Caudate nucleus (tissue), 63 donors: ENCODE measurements at places on chromosomes 3 and 15.

GRCh38 chr3:83453056-83453455, 1505.7 kb upstream of the CADM2 start:
- DNase-seq = no peak

- DNase-seq = no peak
Measured at GRCh38 chr15:66039117-66039871, 170.0 kb downstream of the RAB11A start.

DNA sequence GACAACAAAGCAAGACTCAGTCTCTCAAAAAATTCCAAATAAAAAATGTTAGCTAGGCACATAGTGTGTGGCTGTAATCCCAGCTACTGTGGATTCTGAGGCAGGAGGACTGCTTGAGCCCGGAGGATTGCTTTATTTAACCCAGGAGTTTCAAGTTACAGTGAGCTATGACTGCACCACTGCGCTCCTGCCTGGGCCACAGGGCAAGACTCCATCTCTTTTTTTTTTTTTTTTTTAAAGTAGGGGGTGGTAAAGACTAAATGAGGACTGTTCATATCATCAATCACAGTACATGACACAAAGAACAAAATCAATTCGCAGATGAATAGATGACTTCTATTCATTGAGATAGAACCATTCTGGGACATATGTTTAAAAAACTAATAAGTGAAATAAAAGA, 48.1 kb downstream of the ACAP2 start:
- no peak for DNase-seq

DNA sequence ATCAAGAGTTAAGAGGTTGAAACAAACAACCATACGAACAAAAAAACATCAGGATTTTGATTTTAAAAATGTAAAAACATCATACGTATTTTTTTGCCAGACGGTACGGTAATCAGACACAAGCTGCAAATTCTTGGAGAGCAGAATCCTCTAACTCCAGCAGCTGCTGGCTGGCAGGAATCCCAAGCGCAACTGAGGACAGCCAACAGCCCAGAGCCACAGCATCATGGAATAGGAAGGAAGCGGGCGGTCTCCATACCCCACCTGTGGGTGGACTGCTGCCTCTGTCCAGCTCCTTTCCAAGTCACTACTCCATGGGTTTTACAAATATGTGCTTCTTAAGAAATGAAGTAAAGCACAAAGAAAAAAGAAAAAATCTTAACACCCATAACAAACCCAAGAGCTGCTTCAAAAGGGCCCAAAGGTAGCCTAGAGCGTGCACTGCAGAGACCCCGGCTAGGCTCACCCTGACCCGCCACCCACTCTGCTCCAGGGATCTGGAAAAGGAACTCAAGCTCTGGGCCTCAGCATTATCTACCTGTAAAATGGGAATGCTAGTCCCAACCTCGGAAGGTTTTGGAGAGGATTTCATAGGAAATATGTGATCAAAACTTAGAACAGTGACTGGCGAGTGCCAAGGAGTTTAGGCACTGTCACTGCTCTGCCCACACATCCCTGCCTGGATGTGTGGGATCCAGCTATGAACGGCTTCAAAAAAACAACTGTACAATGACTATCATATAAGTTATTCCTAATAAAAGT, 33.4 kb downstream of the ZXDC start:
- no peak for DNase-seq

DNA sequence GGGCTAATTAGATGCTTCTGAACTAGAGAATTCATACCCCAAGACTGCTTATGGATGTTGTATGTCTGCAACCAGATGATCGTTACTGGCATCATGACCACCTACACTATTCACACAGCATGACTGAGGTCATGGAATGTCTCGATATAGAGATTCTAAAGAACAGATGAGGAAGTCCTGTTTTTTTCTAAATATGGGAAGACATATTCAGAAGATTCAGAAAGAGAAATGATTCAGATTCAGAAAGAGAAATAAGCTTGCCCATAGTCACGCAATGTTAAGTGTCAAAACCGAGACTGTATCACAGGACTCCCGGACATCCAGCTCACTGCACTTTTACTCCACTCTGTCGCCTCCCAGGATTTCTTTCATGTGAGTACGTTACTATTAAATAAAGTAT, 136.2 kb downstream of the TPRG1 start:
- DNase-seq = no peak

- no peak for DNase-seq
Measured at GRCh38 chr3:14312375-14312774, 90.0 kb upstream of the SLC6A6 start.

DNA sequence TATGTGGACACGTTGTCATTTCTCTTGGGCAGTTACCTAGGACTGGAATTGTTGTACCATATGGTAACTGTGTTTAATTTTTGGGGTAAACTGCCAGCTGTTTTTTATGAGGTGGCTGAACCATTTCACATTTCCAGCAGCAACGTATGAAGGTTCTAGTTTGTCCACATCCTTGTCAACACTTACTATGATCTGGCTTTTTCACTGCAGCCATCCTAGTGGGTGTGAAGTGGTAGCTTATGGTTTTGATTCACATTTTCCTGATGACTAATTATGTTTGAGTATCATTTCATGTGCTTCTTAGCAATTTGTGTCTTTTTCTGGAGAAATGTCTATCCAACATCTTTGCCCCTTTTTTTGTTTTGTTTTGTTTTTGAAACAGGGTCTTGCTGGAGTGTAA, 96.2 kb downstream of the VGLL4 start:
- no peak for DNase-seq

- no peak for DNase-seq
Measured at GRCh38 chr15:97977734-97978133, 17.2 kb downstream of the ARRDC4 start.

GRCh38 chr15:85010071-85010385, 28.4 kb downstream of the PDE8A start:
- DNase-seq = no peak

DNA sequence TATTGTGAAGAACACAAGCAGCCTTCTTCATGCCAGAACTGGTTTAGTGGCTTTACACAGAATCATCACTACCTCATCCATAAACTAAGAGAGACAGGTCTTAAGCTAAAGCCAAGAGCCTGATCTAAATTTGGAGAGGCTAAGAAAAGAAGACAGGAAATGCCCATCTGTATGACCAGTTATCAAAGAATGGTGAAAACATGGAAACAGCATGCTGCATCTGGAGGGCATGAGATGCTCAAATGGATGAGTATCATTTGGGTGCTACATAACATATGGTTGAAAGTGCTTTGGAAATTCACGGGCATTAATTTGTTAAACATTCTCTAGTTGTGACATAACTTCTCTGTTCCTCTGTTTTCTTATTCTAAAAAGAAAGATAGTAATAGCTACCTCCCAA, 112.5 kb downstream of the CPNE4 start:
- no peak for DNase-seq

- no peak for DNase-seq
Measured at GRCh38 chr3:54358316-54358715, 236.0 kb downstream of the CACNA2D3 start.

DNA sequence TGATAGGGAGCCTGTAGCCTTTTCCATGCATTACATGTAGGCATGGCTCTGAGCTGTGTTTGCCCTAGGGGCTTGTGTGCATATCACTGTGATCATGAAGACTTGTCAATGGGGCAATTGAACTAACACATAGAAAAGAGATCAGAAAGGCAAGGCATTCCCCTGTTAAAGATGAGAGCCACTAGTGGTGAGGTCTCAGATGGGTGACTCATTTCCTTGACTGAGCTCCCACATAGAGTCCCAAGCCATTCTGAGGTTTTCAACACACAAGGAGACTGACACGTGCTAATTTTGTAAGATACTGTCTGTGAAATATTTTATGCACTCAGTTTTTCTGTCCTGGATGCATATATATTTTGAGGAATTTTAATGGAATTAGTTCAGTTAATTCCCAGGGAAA, 53.8 kb downstream of the SAMMSON start:
- no peak for DNase-seq

- DNase-seq = no peak
Measured at GRCh38 chr3:100400419-100400779, 490 bp downstream of the TOMM70 start.

DNA sequence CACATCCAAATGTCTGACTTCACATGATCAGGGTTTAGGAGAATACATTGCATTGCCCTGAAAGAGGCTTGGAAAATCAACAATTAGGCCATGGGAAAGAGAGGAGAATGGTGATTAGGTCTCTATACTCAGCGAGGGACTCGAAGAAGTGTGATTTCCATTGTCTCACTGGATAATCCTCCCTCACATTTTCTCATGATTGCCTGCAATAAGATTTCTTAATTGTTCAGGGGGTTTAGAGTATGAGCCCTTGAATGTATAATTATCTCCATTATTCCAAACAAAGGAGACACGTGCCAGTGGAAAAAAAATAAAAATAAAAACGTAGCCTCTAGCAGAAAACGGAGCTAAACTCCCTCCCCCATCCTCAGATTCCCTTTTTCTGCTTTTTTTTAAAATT, 173.2 kb downstream of the TPRG1 start:
- no peak for DNase-seq

DNA sequence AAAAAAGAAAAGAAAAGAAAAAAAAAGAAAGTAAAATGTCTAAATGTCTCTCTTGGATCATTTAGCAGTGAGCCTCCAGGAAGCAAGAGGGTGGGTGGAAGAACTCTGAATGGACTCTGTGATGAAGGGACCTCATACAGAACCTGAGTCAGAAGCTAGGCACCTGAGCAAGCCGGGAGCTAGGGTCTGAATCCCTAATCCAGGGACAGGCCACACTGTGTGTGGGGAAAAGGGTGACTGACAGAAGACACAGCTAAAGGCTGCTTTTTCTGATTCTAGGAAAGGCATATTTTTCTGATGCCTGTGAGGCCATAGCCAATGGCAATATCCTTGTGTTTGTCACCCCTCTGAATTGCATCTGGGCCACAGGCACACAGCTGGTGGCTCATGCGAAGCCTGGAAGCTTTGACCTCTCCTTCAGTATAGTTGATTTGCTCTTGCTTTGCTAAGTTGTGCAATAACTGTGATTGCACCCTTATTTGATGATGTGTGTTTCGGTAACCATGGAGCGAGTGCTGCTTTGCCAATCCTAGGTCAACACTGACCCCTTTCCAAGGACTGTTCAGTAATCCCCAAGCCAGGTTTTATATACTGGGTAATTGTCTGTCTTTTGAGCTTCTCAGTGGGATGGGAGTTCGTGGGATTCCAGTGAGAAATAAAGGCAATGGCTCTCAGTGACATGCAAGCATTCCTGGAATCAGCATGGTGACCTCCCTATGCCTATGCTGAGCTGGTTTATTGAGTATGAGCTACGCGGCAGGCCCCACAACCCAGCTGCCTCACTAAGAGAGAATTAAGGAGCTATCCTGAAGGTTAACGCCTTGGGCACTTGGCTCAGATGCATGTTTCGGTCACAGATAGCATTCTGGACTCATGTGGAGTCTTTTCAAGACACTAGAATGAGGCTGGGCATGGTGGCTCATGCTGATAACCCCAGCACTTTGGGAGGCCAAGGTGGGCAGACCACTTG, 49.0 kb upstream of the OSBPL11 start:
- no peak for DNase-seq

DNA sequence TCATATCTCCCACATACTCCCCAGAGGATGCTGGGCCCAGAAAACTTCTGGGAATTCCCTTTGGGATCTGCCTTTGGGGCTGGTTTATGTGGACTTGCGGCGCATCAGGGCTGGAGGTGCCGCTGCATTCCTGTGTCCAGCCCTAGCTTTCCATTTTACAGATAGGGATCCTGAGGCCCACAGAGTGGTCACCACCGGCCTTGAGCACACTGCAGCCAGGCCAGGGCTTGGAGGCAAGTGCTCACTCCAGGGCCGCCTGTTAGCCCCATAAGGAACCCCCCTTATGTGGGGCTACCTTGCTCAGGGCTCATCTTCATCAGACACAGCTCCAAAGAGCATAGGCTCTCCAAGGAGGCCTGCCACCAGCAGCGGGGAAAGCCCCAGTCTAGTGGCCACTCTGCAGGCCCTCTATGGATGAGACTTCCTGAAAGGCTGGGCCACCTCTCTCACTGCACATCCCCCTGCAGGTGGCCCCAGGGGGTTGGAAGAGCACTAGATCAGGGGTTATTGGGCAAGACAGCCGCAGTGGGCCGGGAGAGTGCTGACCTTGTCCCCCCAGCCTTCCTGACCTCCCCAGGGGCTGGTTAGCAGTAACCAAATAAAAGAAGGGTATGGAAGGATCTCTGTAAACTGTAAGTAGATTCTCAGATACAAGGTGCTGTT, 9.2 kb upstream of the ATP2B2 start:
- no peak for DNase-seq
